Fibroblast of villous mesenchyme (primary cell): ENCODE measurements at places on chromosomes 6 and 20. TPM values are rescaled to one million over a fixed set of nuclear protein-coding genes. Genes with fewer than 3 reads are reported as not detected.
A peak's percentile ranks its signal among the peaks of the same experiment; 100 is the strongest.

DNA sequence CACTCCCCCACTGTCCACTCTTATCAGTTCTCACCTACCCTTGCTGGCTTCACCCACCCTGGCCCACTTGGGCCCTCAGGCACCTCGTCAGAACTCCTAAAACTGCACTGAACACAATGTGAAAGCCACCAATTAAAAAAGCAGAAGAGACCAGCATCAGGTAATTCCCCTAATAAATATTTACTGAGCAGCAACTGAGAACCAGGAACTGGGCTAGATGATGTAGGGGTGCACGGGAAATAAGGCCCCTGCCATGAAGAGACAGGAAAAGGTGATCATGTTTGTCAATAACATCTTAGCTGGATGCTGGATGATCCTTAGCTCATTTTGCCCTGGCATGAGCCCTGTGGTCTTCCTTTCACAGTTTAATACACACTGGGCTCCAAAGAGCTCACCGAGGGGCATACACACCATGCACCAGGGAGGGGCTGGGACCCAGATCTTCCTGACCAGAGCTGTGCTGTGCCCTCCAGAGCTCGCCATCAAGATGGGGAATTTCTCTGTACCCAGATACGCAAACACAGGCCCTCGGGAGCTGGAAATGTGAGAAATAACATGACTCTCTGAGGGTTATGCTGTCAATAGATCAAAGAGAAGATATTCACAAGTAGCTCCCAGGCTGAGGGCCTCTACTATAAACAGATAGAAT lies 113.6 kb upstream of the SLC22A16 start:
- DNase-seq, result no peak

- DNase-seq, result no peak
Measured at GRCh38 chr6:87384038-87384437, 23.7 kb upstream of the CFAP206 start.

- DNase-seq, result peak; percentile 3
Measured at GRCh38 chr20:21053002-21053762, 53.0 kb downstream of the LINC00237 start.

DNA sequence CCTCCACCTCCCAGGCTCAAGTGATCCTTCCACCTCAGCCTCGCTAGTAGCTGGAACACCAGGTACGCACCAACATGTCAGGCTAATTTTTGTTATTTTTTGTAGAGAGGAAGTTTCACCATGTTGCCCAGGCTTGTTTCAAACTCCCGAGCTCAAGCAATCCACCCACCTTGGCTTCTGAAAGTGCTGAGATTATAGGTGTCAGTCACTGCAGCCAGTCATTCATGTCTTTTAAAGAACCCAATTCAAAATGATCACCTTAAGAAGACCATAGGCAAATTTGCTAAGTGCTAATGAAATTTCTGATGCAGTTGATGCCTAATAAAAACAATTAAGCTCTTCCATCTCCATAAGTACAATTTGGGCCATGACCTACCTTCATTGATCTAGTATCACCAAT lies 2.6 kb upstream of the VNN2 start:
- no peak for DNase-seq

- DNase-seq, result no peak
Measured at GRCh38 chr20:8306937-8307336, 174.9 kb downstream of the PLCB1 start.

GRCh38 chr6:133339543-133340384 lies 98.6 kb downstream of the EYA4 start:
- DNase-seq, result no peak

DNA sequence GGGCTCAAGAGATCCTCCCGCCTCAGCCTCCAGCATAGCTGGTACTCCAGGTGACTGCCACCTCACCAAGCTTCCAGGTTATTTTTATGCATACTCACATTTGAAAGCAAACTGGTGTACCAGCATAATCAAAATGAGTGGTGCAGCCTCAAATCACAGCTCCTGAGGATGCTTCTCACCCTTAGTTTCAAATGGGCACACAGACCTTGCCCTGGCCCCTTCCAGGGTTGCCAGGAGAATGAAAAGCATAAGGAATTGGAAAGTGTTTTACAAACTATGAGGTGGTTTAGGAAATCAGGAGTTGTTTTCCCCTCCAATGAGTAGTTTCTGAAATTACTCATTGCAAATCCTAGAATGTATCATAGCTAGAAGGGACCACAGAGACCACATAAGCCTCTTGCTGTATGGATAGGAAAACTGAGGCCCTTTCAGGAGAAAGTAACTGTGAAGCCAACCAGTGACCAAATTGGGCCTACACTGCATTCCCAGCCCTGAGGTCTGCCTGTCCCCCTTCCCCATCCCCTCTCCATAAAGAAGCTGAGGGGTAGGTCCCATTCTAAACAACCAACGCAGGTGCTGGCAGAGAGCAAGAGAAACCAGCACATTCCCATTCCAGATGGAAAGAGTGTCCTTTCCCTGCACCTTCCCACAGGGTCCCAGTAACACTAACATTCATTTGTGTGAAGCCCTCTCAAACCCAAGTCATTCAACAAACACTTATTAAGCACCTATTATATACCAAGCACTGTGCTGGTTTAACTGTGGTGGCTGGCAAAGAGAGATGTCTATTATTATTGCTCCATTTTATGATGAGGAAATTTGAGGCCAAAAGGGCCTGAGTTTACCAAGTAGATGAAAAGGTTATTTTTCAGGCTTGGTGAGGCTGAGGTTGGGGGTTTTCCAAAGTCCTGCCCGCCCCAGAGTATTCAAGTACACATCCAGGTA lies 2.1 kb upstream of the E2F1 start:
- DNase-seq, result no peak

- DNase-seq, result peak; percentile 98
Measured at GRCh38 chr6:64683682-64684081, 1023.3 kb downstream of the EYS start.

GRCh38 chr6:48281217-48281616 lies 170.2 kb upstream of the PTCHD4 start:
- no peak for DNase-seq

- DNase-seq, result no peak
Measured at GRCh38 chr6:111564482-111564945, 41.2 kb downstream of the TRAF3IP2 start.

DNA sequence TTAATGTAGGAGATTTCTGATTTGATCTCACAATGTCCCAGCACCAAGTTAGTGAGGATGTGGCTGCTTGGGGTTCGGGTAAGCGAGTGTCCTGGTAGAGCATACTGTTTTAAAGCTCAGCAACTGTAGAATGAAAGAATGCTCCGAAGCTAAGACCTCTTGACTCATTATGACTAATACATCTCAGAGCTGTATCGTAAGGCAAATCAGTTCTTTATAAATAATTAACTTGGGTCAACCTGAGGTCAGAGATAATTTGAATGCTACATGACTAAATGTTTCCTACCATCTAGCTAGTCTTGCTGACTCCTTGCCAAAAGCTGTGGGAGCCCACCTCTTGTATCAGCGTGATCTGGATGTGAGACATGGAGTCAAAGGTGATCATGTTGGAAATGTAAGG lies 128.8 kb upstream of the PDE7B start:
- peak; percentile 66 for DNase-seq

DNA sequence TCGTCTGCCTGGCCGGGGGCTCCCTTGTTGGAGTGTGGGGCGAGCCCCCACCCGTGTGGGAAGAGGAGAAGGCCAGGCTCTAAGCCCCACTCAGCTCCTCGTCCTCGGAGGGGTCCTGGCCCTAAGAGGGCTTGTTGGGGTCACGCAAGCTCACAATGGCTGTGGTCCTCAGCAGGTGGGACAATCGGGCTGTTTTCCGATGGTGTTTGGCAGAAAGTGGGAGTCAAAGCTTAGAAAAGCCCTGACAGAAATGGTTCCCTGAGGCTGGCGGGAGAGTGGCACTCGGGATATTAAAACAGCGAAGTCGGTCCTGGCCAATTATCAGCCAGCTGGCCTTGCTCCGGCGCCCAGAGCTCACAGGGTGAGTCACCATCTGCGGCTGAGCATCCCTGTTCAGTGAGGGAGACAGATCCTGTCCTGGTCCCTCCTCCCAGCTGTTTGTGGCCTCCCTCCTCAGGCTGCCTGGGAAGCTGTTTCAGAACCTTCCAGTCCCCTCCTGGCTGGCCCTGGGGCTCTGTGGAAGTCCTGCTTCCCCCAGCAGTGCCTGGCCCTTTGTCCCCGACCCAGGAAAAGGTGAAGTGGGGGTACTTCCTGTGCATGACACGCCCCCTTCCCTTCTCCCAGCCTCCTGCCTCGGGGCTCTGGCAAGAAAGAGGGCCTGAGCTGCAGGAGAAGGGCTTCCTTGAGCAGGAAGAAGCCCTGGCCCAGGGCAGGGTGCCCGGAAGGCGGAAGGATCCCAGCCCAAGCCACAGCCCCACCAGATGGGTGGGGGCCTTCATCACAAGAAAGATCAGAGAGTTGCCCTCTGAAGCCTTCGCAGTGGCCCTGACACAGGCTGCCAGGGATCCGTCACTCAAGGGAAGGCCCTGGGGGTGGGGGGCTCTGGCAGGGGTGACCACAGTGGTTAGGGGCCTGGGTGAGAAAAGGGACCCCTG lies 53.6 kb upstream of the BHLHE23 start:
- peak; percentile 9 for DNase-seq

- no peak for DNase-seq
Measured at GRCh38 chr20:50721881-50722281, 9.5 kb upstream of the PARD6B start.

- no peak for DNase-seq
Measured at GRCh38 chr6:107707346-107708275, 116.5 kb downstream of the SCML4 start.

DNA sequence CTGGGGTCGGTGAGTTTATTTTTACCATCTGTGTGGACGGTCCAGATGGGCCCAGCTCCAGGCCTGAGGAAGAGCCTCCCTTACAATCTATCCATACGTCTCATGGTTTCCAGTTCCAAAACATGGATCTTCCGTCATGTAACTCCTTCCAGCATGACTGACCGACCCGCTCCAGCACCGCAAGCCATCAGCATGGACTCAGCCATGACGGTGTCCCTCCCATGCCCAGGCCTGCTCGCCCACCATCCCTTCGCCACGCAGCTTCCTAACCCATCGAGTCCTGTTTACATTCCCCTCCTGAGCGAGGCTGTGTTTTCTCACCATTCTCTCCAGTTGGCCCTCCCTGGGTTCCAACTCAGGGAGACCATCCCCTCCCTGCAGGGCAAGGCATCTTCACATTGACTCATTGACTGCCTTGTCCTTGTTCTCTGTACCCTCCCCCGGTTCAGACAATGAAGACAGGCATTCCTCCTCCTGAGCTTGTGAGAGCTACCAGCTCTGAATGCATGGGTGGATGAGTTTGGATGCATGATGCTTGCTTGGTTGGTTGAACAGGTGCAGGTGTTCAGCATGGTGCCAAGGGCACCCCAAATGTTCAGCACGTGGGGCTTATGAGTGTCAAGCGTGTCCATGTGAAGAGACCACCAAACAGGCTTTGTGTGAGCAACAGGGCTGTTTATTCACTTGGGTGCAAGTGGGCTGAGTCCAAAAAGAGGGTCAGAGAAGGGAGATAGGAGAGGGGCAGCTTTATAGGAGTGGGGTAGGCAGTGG lies 235.8 kb downstream of the SMOC2 start:
- no peak for DNase-seq

DNA sequence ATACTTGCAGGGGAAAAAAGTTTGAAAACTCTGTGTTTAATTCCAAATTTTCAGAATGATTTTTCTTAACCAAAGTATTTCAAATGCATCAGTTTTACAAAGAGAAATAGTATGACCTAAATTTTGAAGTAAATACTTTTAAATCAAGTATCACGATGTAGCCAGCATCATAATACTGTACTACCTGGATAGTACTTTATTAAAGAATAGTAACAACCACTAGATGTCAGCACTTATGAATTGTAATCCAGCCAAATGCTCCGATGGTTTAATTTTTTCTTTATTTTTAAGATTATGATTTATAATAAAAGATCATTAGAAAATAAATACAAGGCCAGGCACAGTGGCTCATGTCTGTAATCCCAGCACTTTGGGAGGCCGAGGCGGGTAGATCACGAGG lies 37.2 kb upstream of the HACE1 start:
- no peak for DNase-seq

- no peak for DNase-seq
Measured at GRCh38 chr20:54431156-54431944, 44.0 kb upstream of the DOK5 start.

DNA sequence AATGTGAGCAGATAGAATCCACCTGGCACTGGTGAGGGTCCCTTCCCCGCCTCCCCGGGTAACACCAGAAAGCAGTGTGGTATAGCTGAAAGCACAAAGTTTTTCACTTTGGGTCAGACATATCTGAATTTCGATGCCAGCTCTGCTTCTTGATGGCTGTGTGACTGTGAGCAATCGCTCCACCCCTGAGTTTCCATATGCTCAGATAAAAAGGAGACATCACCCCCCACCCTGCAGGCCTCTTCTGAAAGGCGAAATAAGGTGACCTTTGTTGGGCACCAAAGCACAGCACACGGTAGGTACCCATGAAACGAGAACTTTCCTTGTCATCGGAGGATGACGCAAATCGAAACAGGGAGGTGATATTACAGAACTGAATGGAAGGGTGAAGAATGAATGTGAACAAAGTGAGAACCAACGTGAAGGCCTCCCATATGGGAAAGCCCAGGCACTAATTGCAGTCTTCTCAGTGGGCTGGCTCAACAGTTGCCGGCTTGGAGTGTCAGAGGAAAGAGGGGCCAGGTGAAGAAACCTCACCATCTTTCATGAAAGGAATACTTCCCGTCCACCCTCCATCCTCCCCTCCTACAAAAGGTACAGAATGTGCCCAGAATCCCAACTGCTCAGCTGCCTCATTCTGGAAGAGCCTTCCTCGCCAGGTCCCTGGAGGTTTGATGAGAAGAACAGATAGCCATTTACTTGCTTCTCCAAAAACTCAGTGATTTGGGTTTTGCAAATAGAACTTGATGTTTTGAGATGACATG lies 61.8 kb downstream of the NFATC2 start:
- no peak for DNase-seq

GRCh38 chr6:107956586-107957307 lies 1.3 kb downstream of the SEC63 start:
- peak; percentile 92 for DNase-seq

DNA sequence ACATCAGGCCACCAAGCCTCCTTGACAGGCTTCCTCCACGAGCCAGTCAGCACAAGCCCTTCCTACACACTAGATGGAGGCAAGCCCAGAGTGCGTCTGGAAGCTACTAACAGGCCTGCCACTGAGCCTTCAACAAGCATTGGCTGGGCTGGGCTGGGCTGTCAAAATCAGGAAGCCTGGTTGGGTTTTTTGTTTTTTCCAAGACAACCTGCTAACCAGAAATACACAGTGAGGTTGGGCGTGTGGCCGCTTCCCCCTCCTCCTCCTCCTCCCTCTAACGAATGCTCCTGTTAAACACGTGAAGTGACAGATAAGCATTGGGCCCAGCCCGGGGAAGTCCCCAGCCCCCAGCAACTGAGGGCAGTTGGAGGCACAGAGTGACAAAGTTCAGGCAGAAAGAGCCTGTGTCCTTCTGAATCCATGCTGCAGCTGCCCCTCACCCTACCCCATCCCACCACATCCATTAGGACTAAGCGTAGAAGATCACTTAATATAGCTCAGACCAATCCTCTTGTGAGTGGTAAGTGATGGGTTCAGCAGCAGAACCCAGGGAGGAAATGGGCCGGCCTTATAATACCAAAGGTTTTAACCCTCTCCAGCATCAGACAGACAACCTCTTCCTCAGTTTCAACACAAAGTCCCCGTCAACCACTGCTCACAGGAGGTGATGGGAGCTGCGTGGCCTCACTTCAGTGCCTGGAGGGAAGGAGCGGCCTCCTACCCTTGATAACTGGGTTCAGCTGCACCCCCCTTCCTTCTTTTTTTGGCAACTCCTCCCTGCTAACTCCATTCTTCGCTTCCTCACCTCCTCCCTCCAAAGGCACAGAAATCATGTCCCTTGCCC lies 1.1 kb downstream of the NFATC2 start:
- DNase-seq, result peak; percentile 26

Gene ULBP3
- 14.2 and 17.3 TPM in 2 replicates for total RNA-seq

Gene WFDC12
- total RNA-seq, result not detected in 2 replicates

Gene PPP1R16B
- total RNA-seq, result not detected in 2 replicates

Gene RPL10A
- total RNA-seq, result 1,513 and 2,144 TPM in 2 replicates

Gene RIPPLY2
- not detected in 2 replicates for total RNA-seq

Gene SAMD10
- total RNA-seq, result 0.64 and 1.3 TPM in 2 replicates
